ENCODE measurements at places on chromosomes 13 and 19.
A peak's percentile ranks its signal among the peaks of the same experiment; 100 is the strongest.

DNA sequence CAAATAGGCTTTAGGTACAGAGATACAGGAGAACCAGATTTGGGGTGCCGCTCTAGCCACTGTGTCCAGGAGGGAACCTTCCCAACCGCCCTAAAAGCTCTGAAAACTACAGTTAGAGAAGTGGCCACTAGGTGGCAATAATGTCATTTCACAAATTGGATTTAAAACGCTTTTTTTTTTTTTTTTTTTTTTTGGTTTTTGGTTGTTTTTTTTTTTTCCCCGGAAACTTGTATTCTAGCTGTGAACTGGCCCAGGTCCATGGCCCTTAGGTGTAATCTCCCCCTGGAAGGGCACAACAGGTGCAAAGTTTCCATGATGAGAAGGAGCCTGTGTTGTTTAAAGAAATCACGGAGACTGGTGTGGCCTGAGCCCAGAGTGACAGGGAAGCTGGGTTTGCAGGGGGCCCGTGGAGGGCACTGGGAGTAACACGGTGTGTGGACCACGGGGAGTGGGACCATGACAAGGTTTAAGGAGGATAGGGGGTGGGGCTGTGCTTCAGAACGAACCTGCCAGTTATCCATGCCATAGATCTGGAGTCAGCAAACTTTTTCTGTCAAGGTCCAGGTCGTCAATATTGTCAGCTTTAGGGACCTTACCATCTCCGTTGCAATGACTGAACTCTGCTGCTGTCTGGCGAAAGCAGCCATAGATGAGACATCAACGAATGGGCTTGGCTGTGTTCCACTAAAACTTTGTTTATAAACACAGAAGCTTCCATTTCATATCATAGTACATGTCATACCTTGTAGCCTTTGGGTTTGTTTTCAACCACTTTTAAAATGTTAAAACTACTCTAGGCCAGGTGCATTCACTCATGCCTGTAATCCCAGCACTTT lies 10.1 kb downstream of the OR1I1 start:
- DNase-seq: peak; percentile 22

DNA sequence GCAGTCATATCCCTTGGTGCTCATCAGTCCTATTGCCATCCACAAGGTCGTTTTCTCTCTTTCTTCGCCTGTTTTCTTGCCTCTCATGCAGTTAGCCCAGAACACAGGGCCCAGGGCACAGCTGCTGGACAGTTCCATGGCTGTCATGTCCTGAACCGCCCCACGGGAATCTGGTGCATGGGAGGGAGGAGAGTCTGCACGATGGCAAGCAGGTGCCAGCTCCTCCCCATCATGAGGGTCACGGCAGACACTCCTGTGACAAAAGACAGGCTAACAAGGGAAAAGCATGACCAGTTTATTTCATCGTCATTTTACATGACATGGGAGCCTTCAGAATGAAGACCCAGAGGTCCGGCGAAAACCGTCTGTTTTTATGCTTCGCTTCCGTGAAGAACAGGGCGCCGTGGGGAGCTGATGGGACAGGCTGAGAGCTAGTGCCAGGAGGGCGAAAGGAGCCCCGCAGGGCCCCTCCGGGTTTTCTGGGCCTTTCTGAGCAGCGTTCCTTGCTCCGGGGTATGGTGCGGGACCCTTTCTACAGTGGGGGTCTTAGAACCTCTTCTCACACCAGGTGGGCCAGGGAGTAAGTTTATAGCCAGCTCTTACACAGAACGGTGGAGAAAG lies 135.7 kb downstream of the STK24 start:
- DNase-seq: no peak

- DNase-seq: peak; percentile 68
These were observed 7.9 kb upstream of the CDC16 start for GRCh38 chr13:114226699-114227323.

- DNase-seq: no peak
These were observed 128.7 kb downstream of the LIG4 start for GRCh38 chr13:108086678-108087077.

- DNase-seq: no peak
These were observed 120.5 kb downstream of the TNFRSF19 start for GRCh38 chr13:23690668-23691067.

- no peak for DNase-seq
These were observed 54.6 kb upstream of the KCTD4 start for GRCh38 chr13:45255247-45255987.

DNA sequence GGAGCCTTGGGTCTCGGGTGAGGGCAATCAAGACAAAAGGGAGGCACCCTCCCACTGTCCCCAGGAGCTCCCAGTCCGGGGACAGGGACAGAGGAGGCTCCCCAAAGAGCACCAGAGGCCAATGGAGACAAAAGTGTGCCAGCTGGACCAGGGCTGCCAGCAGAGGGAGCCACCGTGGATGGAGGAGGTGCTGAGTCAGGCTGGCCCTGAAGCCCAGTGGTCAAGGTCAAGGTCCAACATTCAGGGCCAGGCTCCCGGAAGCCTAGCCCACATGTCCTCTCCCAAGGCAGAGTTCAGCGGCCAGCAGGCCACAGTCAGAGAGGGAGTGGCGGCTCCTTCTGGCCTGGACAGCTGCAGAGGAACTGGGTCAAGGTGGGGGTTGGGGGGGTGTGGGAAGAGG lies 8.4 kb downstream of the COL5A3 start:
- DNase-seq: no peak

DNA sequence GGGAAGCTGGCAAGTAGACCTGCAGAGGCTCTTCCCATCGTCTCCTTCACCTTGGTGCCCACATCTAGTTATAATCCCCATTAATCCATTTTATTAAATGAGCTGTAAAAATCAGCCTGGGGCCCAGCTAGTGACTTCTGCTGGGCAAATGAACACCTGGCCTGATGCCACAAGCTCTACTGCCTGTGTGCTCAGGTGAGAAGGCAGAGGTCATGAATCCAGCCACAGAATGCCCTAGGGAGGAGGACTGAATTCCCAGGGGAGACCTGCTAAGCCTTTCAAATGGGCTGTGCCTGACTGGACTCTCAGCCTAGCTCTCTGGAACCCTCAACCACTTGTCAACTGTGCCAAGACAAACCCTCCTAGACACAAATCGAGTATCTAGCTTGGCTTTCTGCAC lies 74.0 kb downstream of the PDS5B start:
- no peak for DNase-seq

DNA sequence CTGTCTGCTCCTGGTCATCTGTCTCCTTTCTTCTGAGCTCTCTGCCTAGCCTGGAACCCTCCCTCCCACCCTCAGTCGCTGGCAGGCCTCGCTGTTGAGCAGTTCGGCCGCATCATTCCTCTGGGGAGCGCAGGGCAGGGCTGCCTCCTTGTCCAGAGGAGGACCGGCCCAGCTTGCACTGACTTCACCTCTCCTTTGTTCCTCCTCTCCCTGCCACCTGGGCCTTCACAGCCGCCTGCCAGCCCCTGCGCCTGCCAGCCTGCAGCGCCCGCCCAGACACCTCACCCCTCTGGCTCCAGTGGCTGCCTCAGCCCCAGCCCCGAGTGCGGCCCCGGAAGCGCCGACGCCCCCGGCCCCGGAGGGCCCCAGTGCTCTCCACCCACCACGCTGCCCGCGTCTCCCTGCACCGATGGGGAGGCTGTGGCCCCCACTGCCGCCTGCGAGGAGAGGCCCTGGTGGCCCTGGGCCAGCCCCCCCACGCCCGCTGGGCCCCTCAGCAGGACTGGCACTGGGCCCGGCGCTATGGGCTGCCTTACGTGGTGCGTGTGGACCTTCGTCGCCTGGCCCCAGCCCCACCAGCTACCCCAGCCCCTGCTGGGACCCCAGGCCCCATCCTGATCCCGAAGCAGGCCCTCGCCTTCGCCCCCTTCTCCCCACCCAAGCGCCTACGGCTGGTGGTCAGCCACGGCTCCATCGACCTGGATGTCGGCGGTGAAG lies 7.2 kb downstream of the KMT5C start:
- no peak for DNase-seq

DNA sequence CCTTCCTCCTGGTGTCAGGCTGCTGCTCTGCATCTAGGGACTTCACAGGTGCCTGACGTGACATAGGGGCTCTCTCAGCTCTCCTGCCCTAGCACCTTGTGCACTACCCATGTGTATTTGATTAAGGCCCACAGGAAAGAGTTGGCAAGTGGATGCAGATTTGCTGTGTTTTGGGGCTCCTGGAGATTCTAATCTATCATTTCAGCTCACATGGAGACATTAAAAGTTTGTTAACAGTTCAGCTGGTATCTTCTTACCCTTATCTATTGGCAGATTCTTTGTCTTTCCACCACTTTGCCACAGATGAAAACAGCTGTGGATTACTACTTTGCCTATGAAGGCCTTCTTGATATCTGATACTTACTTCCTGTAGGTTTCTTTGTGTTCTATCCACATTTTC lies 41.9 kb downstream of the WASF3 start:
- no peak for DNase-seq

Data from activated CD4-positive, CD25-positive, alpha-beta regulatory T cell treated with anti-CD3 and anti-CD28 coated beads, Interleukin-2, amount 50 U/mL, for 16 hours (primary cell).